ENCODE measurements at places on chromosomes 3 and 15. TPM values are rescaled to one million over a fixed set of nuclear protein-coding genes. Genes with fewer than 3 reads are reported as not detected.

The FOXB1 gene
- not detected for total RNA-seq

The NOX5 gene
- 0.28 TPM for total RNA-seq

- DNase-seq = no peak
Measured at GRCh38 chr3:134432236-134432635, 53.5 kb downstream of the ANAPC13 start.

DNA sequence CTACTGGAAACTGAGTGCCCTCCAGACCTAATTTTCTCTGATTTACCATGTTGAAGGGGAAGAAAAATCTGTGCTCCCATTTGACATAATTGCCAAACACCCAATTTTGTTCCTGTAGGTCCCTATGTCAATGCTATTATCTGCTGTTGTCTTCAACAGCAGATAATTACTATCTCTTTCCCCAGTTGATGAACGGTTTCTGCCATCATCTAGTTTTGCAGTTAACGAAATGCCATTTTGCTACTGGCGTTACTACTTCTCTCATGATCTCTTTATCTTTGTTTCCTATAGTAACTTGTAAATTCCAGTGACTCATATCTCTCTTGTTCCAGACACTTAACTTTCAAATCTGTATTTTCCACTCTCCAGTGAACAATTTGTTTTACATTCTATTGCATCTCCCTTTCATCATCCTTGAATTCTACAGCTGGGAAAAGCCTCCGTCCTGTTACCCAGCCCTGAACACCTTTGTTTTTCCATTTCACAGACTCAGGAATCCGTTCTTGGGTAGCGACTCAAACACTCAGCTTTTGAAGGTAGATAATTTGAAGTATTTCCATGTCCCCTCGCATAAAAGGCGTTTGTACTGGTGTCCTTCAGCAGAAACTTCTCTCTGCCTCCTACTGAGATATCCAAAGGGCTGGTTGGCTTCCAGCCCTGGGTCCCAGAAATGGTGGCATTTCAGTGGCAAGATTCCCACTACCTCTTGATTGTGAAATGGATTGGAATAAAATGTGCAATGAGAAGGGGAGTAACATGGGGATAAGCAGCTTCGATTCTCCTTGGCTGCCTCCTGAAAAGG lies 111.7 kb downstream of the FOXB1 start:
- DNase-seq = no peak

The ARPP21 gene
- 0.28 TPM for total RNA-seq

- DNase-seq = no peak
Measured at GRCh38 chr3:37210230-37210629, 35.8 kb upstream of the LRRFIP2 start.

All from omental fat pad (tissue), 4 donors.